ENCODE measurements at places on chromosomes 4 and X.

- DNase-seq, result no peak
Observed at GRCh38 chr4:78297116-78297800, 240.1 kb downstream of the FRAS1 start.

DNA sequence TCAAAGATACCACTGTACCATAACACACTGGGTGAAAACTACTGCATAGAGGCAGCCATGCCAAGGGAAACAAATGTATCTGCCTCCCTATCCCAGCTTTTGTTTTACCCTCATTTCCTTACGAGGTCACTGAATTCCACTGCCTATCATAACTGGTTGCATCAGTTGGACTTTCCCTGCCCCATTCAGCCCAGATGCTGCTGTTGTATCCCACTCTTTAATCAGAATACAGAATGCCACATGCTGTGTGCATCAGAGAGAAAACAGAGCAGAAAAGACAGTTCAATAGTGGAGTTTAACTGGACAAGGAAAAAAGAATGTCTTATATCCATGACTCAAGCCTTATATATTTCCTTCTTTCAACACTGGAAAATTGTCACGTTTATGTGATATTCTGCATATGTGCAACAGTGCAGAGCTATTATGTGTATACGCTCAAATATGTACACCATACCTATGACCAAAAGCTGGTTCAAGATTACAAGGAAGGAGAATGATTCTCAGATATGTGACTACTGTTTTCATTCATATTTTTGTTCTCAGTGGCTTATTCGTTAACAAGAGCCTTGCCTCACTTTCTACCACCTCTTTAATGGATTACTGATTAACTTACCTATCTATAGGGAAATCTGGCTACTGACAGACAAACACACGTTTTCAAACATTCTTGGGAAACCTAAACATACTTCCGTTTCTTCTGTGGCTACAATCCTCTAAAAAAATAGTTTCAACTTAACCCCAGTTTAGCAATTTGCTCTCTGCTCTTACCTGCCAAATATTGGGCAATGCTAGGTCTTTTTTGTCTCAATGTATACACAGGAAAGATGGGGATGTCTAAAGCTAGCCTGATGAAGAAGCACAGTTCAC, 378.9 kb downstream of the SMARCA1 start:
- DNase-seq, result no peak

GRCh38 chr4:157372567-157372966, 152.0 kb downstream of the GRIA2 start:
- no peak for DNase-seq

DNA sequence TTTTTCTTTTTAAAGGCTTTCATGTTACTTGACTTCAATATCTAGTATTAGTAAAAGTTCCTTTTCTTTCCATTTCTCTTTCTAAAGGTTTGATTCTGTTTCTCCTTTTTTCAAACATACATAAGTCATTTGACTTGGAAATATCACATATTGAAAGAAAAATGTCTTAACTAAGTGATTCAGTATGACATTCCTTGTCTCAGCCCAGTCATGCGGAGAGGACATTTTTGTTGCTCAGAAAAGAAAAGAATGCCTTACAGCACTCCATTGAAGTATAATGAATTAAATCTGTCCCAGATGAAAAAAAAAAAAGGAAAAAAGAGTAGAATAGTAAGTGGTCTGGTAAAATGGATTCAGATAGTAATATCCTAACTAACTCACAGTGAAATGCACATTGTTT, 466.1 kb downstream of the ADGRL3 start:
- DNase-seq, result no peak

GRCh38 chr4:76213415-76214176, at the start of gene SCARB2:
TSS of gene SCARB2 (minus strand) at chr4:76213824. CDS start at chr4:76213543, 281 bp downstream.
- no peak for DNase-seq

GRCh38 chr4:39620551-39621313, 17.9 kb downstream of the SMIM14 start:
- DNase-seq, result no peak

DNA sequence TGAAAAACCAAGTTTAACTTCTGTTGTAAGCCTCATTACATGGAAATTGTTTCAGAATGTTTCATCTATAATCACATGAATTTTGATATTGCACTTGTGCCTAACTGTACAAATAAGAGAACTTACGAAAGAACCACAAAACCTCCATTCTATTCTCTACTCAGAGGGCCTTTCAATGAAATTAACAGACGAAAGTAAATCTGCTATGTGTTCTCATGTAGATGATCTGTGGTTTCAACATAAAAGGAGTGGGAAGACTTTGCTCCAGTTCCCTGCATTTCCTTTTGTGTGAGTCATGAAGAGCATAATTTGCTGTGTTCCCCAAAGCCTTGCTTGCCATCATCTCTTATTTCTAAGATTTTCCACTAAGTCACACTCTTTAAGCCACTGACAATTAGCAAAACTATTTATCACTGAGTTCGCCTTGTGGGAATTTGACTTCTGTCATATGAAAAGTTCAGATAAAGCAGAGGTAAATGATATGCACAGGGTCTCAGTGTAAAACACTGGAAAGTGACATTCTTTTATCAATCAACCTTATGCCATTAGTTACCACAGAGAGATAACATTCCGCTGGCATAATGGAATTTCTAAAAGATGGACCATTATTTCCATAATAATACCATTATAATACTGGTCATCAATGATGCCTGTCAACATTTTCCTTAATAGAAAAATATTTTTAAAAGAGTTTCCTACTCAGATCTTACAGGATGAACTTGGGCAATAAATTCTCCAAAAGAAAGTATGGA, 329.8 kb downstream of the NR3C2 start:
- no peak for DNase-seq

- peak; percentile 63 for DNase-seq
Observed at GRCh38 chr4:38804654-38805295, at the start of gene TLR1. TSS of gene TLR1 (minus strand) at chr4:38804791. CDS start at chr4:38798831, 5,960 bp downstream.

DNA sequence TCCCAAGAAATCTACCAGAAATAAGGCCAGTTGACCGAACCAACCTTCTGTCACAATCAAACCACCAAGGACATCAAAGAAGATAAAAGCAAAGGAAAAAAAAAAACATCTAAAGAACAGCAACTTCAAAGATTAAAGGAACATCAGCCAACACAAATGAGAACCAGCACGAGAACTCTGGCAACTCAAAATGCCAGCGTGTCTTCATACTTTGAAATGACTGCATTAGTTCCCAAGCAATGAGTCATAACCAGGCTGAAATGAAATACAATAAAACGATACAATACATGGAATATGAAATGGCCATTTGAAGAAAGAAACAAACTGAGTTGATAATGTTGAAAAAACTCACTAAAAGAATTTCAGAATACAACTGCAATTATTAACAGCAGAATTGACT, 611.6 kb upstream of the GRIA3 start:
- DNase-seq, result no peak

GRCh38 chr4:39470402-39470801, 11.5 kb downstream of the LIAS start:
- DNase-seq, result no peak

- DNase-seq, result no peak
Observed at GRCh38 chr4:101252721-101253120, 94.6 kb downstream of the PPP3CA start.

GRCh38 chr4:12139296-12139695, 710.6 kb upstream of the HS3ST1 start:
- DNase-seq, result no peak

DNA sequence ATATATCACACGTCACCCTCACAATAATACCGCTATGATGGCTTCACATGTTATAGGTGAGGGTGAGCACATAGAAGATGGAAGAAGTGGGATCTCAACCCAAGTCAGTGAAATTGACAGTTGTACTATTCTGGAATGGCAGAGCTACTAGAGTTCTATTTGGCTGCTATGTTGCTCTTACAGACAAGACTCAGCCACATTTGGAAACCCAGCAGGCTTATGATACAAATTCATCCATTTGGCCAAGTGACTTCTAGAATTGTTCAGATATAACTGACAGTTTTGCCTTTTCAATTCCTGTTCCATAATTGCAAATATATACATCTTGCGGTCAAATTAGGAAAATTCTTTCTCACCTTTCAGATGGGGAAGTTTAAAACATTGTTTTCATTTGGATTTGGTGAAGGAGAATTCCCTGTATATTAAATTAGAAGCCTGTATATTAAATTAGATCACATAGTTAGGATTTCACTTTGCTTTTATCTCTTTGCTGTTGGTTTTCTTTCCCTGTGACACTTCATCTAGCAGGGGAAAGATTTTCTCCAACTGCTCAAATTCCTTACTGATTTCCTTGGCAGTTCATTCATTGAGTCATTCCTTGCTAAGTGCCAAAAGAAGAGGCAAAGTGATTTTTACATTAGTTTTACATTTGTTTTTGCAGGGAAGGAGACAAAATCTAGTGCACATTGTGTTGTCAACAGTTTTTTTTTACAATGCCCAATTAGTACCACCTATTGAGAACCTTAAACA, 120.6 kb upstream of the TBC1D9 start:
- no peak for DNase-seq

DNA sequence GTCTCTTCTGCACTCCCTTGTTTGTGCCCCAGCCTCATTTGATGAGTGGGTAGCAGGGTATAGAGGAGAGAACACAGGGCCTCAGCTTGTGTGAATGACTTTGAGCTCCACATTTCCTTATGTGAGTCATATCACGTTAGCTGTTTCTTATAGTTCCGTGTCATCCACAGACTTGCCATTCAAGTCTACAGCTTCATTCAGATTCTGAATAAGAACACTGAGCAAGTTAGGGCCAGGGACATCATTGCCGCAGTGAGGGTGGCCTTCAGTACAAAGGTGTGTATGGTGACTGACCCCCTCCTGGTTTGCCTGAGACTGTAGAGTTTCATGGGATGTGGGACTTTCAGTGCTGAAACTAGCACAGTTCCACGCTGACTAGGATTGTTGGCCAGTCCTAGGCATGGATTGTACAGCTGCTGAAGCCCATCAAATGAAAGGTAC, 23.6 kb downstream of the KLF3 start:
- no peak for DNase-seq

DNA sequence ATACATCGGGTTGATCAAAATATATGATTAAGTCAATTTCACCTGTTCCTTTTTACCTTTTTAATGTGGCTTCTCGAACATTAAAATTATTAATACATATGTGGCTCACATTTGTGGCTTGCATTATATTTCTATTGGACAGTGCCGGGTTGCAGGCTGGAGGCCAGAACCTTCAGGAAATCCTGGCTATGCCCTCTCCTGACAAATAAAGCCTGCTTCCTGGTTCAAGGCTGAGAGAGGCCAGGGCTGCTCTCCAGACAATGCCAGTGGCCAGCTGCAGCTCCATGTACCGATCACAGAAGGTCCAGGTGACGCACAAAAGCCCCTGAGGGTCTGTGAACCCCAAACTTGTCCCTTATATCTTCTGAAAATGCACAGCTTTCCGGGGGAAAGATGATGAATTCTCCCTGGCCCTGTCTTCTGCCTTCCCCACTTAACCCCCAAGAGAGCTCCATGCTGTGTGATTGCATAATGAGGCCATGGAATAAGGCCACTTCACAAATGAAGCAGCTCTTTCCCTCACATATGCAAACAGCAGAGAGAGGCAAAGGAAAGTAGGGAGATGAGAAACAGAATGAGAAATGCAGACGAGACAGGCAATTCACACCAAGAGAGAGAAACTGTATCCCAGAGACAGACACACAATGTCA, 241.2 kb downstream of the BCOR start:
- DNase-seq, result no peak

- no peak for DNase-seq
Observed at GRCh38 chrX:80334583-80334982, 85.7 kb upstream of the TENT5D start.

DNA sequence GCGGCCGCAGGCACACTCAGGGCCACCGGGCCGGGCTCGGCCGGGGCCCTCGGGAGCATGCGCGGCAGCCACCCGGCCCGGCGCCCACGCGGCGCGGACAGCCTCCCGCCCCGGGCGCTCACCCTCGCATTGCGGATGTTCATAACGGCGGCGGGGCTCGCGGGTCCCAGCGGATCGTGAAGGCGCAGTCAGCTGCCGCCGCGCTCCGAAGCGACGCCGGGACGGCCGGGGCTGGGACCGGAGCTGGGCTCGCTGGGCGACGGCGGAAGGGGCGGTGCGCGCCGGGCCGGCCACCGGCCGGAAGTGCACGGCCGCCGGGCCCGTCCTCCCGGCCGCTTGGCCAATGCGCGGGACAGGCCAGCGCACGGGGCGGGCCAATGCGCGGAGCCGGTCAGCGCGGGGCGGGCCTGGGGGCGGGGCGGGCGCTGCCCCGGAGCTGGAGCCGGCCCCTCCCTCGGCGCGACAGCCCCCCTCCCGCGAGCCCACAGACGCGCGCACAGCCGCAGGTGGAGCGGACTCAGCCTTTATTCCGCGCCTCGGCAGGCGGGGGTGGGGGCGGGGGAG, at the start of gene NAA10:
Gene NAA10 (minus strand): TSS at position 276 of the 564 bp plus-strand sequence. CDS start 133 bp downstream, at position 143.
- no peak for DNase-seq

DNA sequence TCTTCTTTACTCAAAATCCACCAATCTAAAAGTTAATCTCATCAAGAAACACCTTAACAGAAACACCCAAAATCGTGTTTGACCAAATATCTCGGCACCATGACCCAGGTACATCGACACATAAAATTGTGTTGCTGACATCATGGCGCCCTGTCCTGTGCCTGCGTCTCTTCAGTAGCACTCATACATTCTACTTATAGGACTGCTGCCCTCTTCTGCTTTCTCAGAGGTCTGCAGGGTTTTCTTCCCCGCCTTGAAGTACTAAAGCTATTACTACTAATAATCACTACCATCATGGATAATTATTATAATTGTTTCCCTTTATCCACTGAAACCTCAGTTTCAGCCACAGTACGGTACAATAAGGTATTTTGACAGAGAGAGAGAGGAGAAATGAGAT, 1403.1 kb upstream of the TENM3 start:
- no peak for DNase-seq

DNA sequence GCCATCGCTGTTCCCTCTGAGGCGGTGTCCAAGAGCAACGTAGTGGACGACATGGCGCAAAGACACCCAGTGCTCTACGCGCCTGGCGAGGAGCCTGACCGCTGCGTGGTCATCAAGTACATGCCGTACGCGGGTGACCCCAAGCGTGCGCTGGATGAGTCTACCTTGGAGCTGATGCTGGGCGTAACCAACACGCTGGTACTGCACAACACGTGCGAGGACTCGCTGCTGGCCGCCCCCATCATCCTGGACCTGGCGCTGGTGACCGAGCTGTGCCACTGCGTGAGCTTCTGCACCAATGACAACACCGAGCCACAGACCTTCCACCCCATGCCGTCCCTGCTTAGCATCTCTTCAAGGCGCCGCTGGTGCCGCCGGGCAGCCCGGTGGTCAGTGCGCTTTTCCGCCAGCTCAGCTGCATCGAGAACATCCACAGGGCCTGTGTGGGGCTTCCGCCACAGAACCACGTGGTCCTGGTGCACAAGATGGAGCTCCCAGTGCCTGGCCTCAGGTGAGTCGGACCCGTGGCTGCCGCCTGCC, 129.0 kb downstream of the ANAPC4 start:
- no peak for DNase-seq

DNA sequence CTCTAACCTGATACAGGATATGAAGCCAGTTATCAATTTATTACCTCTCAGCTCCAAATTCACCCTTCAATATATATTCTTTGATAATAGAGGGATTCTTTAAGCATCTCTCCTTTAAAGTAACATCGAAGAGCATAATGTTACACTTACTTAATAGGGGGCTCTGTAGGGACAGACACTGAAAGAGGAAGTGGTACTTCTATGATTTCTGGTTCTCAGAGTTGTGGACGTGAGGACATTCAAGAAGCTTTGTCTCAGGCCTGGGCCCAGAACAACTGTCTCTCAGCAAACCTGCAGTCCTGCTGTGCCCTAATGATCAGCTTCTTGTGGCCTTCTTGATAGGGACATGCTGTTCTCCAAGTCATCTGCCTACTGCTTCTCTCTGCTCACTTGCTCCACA, 4.2 kb upstream of the ZXDB start:
- no peak for DNase-seq
